Lower lobe of right lung (tissue), 2 donors: ENCODE measurements at places on chromosomes 3 and 15. TPM values are rescaled to one million over a fixed set of nuclear protein-coding genes. Genes with fewer than 3 reads are reported as not detected.

IDH3A gene
- 78.3 TPM for total RNA-seq

GUCA1C gene
- not detected for total RNA-seq

GRCh38 chr15:51129535-51130188 is 35.0 kb upstream of the TNFAIP8L3 start:
- DNase-seq: no peak

DNA sequence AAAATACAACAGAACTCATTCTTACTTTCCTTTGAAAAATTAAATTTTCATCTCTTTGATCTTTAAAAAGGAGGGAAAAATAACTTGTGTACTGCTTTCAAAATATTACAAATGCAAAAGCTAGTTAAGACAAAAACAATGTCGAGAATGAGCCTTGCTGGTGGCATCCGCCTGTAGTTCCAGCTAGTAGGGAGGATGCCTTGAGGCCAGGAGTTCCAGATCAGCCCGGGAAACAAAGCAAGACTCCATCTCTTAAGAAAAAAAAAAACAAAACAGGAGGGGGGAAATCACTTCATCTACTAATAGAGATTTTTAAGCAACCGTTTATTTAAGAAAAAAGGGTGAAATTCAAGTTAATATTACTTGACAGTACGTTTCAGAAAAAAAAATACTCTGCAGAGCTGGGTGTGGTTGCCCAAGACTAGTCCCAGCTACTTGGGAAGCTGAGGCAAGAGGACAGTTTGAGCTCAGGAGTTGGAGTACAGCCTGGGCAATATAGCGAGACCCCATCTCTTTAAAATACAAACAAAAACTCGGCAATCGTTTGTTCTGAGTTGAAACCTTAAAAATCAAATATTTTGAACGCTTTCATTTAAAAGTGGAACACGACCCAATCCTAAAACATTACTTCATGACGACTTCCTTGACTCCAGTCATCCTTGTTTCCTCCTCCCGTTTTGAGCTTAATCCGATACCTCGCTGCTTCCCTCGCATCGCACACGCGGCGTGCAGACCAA is 1.2 kb downstream of the KPNA1 start:
- DNase-seq: no peak
